Activated CD4-positive, alpha-beta T cell treated with anti-CD3 and anti-CD28 coated beads for 24 hours (primary cell): ENCODE measurements at places on chromosomes 4 and X.

GRCh38 chrX:17374619-17375366 is at the start of gene NHS:
TSS of gene NHS (plus strand) at chrX:17375200. CDS start at chrX:17375758, 558 bp downstream.
- DNase-seq, result no peak

DNA sequence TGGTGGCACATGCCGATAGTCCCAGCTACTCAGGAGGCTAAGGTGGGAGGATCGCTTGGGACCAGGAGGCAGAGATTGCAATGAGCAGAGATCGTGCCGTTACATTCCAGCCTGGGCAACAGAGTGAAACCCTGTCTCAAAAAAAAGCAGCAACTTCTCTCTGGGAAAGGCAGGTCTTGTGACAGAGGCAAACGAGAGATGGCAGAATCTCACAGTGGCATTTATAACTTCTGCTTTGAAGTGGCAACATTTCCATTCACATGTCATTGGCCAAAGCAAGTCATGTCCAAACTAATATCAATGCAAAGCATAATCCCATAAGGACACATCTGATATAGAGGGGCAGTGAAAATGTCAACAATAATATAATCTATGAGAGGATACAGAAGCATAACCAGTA is 79.8 kb downstream of the PPEF2 start:
- DNase-seq, result no peak

GRCh38 chr4:33837043-33837838 is 2407.1 kb downstream of the ARAP2 start:
- no peak for DNase-seq

GRCh38 chrX:10041383-10041782 is 74.2 kb downstream of the CLDN34 start:
- no peak for DNase-seq

GRCh38 chrX:150941580-150941979 is 41.6 kb upstream of the HMGB3 start:
- DNase-seq, result no peak

- DNase-seq, result no peak
Observed at GRCh38 chrX:123348468-123348867, 164.4 kb downstream of the GRIA3 start.

DNA sequence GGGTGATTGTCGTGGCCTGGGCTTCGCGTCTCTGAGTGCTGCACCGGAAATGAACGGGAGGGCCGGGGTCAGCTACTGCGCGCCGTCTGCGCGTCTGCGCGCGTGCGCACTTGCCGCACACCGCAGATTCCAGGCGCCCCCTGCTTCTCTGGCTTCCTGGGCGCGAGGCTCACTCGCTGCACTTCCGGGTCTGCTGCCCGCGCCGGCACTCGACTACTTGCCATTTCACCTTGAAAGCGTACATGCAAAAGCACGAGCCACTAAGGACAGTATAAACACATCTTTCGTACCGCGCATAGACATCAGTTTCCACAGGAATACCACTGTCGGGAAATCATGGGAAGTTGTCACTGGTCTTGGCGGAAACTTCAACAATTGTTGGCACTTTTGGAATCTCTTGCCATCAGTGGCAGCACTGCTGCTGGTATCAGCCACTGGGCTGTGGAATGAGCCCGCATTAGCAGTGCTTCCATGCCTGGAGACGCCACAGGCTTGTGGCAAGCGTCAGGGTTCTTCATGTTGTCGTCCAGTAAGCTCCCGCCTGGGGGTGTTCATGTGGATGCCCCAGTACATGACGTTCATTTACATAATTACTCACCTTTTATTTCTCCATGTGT is at the start of gene SUPT20HL2:
Gene SUPT20HL2, minus strand, starts transcription at position 51 of the 617 bp plus-strand sequence. CDS start 754 bp downstream, outside the sequence.
- no peak for DNase-seq

DNA sequence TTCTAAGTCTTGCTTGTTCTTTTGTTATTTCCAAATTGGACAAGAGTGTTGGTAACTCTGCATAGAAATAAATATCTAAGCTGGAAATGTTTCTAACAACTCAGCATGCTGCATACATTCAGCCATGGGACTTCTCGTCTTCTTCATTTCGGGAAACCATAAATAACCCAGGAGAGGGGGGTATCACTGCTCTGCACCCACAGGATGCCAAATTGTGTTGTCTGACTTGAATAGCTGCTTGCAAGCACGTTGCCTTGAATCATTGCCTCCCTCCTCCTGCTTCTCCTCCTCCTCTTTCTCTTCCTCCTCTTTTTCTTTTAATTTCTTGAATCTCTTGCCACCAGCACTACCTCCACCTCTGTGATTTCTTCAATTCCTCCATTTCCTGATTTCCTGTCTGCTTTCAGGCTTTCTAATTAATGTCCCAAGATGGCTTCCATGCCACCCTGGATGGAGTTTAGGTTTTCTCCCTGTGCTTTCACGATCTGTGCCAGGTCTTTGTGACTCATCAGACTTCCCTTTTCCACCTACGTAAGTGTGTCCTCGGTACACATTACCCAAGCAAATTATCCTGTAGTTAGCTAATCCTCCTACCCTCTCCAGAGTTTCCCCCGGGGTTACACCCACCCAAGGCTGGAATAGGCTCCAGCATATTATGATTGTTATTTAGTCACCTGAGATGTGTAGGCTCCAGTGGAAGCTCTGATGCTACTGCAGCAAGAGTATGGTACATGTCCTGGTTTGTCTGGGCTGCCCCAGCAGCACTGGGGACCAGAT is 122.6 kb upstream of the VCX3B start:
- no peak for DNase-seq

GRCh38 chrX:140712413-140713173 is 3.0 kb downstream of the LINC00632 start:
- no peak for DNase-seq

- no peak for DNase-seq
Observed at GRCh38 chrX:23993012-23993633, 33.9 kb downstream of the KLHL15 start.

DNA sequence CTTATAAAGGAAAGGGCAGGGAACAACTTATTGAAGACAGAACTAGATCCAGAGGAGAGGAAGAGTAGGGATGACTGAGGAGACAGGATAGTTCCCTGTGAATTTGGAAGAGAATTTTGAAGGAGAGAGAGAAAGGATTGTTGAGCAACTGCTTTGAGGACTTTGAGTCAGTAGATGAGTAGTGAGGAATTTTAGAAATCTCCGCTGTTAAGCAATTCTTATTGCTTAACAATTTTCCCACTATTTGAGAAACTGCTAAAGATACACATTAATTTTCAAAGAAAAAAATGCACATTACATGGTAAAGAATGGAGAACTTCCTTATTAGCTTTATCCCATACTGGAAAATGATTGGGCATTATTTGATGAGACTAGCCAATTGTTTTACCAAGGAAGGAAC is 116.3 kb upstream of the NRK start:
- DNase-seq, result no peak

DNA sequence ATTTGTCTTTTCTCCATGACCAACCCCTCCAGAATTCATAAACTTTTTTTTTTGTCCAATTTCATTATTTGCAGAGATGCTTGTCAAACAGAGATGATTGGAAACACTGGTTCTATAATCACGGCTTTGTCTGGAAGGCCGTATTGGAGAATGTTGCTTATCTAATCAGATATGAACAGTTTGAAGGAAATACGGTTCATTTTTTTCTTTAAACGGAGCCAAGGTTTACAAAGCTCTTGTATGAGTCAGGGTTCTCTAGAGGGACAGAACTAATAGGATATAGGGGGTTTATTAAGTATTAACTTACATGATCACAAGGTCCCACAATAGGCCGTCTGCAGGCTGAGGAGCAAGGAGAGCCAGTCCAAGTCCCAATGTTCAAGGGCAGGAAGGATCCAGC is 1415.8 kb downstream of the C4orf33 start:
- DNase-seq, result no peak

DNA sequence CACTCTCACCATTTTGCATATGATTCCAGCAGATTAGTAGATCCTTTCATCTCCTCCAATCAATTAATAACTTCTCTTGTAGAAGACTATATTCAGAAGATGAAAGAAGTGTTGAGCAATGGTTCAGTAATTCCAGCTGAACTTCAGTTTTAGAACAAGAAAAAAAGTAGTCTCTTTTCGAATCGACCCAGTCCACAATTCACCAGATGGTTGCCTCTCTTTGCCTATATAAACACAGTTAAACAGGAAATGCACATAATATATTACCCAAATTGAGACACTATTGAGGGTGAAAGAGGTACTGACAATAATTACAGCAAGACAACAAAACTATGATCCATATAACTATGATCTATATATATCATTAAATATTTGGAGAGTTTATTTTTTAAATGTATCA is 16.8 kb upstream of the FAM241A start:
- DNase-seq, result no peak

DNA sequence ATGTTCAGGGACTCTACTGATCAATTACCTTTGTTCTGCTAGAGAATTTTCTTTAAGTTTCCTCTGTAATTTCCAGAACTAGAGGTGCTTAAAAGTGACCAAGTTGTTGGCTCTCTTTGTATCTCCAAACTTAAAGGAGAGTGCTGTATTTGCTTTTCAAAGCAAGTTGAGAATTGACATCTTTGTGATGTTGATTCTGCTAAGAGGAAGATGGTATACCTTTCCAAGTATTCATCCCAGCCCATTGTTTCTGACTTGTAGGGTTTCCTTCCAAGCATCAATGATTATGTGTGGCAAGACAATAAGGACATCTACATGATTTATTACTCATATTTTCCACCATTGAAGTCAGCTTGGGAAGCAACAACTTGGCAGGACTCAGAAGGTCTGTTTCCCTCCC is 190.6 kb downstream of the GC start:
- DNase-seq, result no peak

DNA sequence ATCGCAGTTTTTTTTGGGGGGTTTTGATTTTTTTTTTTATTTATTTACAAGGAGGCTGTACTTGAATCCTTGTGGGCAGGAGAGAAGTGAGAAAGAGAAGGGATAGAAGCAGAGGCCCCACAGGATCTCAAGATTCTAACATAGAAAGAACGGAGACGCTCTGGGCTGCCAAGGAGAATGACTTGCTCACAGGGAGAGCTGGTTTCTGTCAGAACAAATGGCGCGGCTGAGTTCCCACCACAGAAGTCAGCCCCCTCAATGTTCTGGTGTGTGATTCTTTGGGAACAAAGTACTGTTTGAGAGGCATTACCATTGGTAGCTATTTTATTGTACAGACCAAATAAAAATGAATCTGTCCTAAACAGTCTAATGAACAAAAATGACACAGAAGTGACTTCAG is 80.6 kb downstream of the ATXN3L start:
- no peak for DNase-seq

- DNase-seq, result no peak
Observed at GRCh38 chr4:181646864-181647263, 596.3 kb upstream of the TENM3 start.

GRCh38 chrX:281166-281999 is at the start of gene PLCXD1:
TSS of gene PLCXD1 (plus strand) at chrX:281381. CDS start at chrX:284188, 2,807 bp downstream.
- DNase-seq, result no peak

DNA sequence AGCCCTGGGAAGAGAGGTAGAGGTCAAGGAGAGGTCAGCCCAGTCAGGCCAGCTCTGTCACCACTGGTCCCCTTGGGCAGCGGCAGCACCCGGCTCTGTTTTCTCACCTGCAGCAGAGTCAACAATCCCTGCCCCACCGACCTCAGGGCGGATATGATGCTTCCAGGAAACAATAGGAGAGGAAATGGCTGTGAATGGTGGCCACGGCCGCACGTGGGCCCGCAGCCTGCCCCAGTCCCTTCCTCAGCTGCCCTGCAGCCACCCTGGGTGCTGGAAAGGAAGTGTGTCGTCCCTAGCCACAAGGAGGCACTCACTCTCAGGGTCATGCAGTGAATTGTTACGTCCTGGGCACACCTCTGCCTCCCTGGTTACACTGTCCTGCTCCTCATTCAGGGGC is 92.5 kb upstream of the ENPP6 start:
- no peak for DNase-seq

DNA sequence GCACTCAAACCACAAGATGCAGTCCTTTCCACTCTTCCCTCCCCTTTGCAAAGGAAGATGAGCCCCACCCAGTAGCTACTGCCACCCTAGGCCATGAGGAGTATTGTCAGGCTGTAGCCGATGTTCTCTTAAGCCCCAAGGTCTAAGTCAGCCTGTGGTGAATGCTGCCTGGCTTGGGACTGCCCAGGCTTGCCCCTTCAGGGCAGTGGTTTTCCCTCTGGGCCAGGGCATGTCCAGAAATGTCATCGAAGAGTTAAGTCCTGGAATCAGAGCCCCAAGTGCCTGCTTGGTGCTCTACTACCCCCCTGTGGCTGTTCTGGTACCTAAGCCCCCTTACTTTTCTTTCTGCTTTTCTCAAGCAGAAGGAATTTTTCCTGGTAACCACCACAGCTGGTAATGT is 11.8 kb upstream of the PGK1 start:
- no peak for DNase-seq

GRCh38 chr4:4269856-4270255 is 20.1 kb downstream of the LYAR start:
- no peak for DNase-seq

- no peak for DNase-seq
Observed at GRCh38 chrX:45756557-45756956, 555.9 kb upstream of the DIPK2B start.

DNA sequence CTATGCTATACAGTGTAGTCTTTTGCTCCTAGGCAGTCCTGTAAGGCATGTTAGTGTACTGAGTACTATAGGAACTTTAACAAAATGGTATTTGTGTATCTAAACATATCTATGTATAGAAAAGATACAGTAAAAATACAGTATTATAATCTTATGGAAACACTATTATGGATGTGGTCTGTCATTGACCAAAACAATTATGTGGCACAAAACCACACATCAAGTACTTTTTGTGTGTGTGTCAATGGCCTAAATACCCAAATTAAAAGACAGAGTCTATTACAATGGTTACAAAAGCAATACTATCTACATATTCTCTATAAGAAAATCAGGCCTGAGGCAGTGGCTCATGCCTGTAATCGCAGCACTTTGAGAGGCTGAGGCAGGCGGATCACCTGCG is 610.2 kb upstream of the NDST4 start:
- DNase-seq, result no peak

DNA sequence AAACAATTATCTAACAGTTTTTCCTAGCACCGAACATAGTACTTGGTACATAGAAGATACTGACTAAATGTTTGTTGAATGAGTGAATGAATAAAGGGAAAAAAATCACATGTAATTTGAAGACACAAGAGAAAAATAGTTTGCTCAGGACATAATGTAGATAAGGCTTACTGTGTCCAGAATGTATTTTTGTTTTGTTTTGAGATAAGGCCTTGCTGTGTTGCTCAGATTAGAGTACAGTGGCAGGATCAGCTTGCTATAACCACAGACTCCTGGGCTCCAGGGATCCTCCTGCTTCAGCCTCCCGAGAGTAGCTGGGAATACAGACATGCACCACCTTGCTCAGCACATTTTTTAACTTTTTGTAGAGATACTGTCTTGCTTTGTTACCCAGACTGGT is 6.5 kb downstream of the FAM199X start:
- no peak for DNase-seq

DNA sequence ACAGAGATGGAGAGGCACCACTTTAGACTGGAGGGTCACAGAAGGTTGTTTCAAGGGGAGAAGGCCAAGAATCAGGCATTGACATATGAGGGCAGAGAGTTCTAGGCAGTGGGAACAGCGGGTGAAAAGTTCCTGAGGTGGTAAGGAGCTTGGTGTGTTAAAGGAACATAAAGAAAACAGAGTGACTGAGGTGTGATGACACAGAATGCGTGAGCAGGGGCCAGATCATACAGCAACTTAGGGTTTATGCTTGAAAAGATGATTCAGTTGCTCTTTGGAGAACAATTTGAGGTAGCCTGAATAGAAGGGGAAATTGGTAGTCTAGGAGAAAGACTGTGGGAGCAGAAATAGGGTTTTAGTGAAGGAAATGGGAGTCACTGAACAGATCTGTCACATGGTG is 179.2 kb downstream of the AMELX start:
- no peak for DNase-seq
